Fibroblast of gingiva (primary cell): ENCODE measurements at places on chromosomes 2 and 18.
A peak's percentile ranks its signal among the peaks of the same experiment; 100 is the strongest.

DNA sequence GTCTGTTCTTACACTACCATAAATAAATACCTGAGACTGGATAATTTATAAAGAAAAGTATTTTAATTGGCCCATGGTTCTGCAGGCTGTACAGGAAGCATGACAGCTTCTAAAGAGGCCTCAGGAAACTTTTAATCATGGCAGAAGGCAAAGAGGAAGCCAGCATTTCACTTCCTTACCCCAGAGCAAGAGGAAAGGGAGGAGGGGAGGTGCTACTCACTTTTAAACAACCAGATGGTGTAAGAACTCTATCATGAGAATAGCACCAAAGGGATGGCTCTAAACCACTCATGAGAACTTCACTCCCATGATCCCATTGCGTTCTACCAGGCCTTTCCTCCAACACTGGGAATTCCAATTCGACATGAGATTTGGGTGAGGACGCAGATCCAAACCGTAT, 344.4 kb upstream of the SLC39A10 start:
- no peak for DNase-seq

DNA sequence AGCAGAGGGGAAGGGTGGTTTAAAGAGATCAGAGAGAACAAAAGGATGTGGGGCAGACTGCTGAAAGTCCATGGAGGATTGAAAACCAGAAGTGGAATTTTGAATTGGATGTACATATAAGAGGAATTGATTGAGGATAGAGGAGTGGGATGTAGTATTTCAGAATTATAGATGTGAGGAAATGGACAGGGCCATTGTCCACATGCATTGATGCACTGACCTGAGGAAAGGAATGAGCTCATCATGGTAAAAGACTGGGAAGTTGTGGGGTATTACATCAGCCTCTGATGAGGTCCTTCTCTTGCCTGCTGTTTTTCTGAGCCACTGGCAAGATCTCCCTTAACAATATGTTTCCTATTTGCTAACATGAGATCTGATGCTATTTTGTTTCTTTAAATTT, 365.7 kb upstream of the FANCL start:
- DNase-seq = peak; percentile 33

- peak; percentile 97 for DNase-seq
Measured at GRCh38 chr2:88055371-88056128, at the start of gene KRCC1. KRCC1 (minus strand) TSS chr2:88055783; CDS start chr2:88028563, 27,220 bp downstream.

DNA sequence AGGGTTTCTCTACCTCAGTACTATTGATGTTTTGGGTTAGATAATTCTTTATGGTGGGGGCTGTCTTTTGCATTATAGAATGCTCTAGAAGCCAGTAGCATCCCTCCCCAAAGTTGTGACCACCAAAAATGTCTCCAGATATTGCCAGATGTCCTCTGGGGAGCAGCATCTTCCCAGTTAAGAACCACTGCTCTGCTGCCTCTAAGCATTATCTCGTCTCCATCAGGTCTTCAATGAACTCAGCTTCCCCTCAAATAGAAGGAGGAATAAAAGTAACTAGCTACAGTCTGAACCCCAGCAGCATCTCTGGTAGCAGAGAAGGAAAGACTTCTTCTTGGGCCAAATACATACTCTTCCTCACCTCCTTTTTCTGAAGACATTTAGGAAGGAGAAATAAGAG, 244.1 kb downstream of the AGPS start:
- no peak for DNase-seq

GRCh38 chr2:239583879-239584859, 183.3 kb upstream of the HDAC4 start:
- no peak for DNase-seq

GRCh38 chr2:226583715-226584114, 215.9 kb downstream of the IRS1 start:
- peak; percentile 72 for DNase-seq

DNA sequence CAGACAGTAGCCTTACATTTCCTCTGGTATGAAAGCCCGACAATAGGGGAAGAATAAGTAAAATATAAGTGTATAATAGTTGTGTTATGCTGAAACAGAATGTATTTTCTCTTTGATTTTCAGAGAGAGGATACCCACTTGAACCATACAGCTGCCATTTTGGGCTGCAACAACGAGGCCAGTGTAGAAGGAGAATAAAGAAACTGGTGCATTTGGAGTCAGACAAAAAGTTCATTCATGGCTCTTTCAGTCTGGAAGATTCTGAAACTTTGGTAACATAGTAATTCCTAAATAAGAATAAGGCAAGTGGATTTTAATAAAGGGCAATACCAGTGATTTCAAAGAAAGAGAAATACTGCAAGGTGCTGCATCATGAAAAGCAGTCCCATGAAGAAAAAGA, 610.9 kb downstream of the LRP1B start:
- DNase-seq = no peak

- no peak for DNase-seq
Measured at GRCh38 chr2:227661025-227661649, 5.5 kb upstream of the SCYGR5 start.

DNA sequence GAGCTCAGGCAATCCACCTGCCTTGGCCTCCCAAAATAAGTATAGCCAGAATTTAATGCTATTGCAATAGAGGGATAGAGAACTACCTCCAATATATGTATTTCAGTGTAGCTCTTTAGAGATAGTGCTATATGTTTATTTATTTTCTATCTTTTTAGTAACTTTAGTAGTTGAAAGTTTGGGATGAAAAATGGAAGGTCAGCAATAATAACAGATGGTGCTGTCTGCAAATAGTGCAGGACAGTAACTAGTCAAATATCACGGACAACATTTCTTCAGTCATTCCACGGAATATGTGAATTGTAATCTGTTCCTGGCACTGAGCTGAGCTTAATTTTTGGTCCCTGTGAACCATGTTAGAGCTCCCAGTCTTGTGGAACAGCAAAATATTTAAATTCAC, 43.2 kb upstream of the GULP1 start:
- DNase-seq = no peak

GRCh38 chr2:71786291-71787107, 333.1 kb downstream of the DYSF start:
- no peak for DNase-seq

DNA sequence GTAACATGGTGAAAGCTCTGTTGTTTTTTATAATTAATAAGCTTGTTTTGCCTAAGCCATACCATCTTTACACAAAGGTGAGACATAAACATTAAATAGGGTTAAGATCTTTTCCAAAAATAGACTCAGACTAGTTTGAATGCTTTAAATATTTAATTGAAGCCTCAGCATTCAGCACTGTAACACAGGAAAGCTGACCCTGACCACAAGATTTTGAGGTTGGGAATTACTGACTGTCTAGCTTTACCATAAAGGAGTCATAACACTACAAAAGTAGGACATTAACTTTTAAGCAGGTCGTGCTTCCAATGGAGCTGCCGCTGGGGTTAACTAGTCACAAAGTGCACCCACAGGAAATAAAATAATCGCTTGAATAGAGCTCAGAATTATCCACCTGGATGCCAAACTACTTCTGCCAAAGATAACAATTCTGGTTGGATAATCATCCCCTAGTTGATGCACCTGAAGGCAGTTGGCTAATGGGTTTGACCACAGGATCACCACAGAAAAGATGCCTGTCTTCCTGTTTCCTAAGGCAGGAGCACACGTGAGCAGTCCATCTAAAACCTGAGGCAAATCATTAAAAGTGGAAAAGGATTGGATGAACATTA, 106.2 kb downstream of the COBLL1 start:
- DNase-seq = no peak
